HT1080 (cell line): ENCODE measurements at places on chromosomes 1 and 21.

GRCh38 chr21:43933680-43934079, 68.7 kb downstream of the AGPAT3 start:
- no peak for DNase-seq

DNA sequence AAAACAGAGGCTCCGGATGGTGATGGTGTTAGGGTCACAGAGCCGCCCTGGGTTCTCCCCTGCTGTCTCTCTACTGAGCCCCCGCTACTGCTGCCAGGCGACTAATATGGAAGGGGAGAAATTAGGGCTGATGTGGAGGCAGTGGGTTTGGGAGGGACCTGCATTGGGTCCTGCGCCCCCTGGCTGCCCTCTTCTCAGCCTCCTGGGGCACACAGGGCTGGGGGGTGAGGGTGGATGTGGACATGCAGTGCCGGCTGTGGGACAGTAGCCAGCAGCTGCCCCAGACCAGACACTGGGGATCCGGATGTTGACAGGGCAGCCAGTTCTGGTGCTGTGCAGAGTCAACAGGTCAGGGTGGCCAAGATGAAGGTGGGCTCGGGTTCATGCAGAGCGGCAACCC, 1.5 kb upstream of the CLCNKB start:
- no peak for DNase-seq

GRCh38 chr21:27476696-27477095, 509.8 kb upstream of the ADAMTS5 start:
- DNase-seq, result no peak

- no peak for DNase-seq
Measured at GRCh38 chr1:92478393-92478792, 8.3 kb downstream of the GFI1 start.

DNA sequence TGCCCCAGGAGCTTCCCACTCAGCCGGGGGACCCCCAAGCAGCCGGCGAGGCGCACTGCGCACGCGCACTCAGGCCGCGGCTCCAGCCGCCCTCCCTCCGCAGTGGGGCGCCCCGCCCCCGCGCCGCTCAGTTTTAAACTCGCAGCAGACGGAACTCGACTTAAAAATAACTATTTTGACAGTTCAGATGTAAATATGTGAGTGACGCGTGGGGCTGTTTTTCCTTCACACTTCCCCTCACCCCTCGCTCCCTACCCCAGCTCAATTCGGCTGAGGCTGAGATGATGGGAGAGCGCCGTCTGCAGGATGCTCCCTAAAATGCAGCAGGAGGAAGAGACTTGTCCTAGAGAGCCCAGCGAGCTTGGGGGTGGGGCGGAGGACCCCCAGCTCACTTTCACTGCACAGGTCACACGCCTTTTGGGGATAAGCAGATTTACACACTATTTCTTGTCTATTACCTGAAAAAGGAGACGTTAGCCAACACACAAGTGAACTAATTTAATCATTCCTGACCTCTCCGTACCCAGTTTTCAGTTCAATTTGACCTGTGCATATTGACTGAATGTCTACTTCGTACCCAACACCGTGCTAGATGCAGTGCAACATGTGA, 8.9 kb upstream of the LEMD1 start:
- no peak for DNase-seq
